HS-27A (cell line): ENCODE measurements at places on chromosomes 1 and 21.

- peak; percentile 92 for DNase-seq
These were observed 131.8 kb upstream of the NGF start for GRCh38 chr1:115469703-115470476.

GRCh38 chr1:106072909-106073600 is 983.4 kb upstream of the PRMT6 start:
- DNase-seq: no peak

GRCh38 chr1:117650840-117651568 is 45.2 kb downstream of the TENT5C start:
- DNase-seq: no peak

- no peak for DNase-seq
These were observed 524.9 kb upstream of the CHRM3 start for GRCh38 chr1:238861342-238862066.

DNA sequence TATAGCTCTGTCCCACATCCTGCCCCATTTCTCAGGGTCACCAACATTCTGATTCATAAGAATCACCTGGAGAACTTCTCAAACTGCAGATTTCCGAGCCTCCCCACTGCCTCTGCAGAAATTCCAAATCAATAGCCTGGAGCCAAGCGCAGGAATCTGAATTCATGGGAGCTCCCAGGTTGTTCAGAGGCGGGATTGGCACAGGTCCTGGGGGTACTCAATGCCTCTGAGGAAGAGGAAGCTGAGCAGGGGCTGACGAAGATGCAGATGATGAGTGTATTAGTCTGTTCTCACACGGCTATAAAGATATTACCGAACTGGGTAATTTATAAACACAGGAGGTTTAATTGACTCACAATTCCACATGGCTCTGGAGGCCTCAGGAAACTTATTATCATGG is 455.5 kb downstream of the MATN1 start:
- no peak for DNase-seq

DNA sequence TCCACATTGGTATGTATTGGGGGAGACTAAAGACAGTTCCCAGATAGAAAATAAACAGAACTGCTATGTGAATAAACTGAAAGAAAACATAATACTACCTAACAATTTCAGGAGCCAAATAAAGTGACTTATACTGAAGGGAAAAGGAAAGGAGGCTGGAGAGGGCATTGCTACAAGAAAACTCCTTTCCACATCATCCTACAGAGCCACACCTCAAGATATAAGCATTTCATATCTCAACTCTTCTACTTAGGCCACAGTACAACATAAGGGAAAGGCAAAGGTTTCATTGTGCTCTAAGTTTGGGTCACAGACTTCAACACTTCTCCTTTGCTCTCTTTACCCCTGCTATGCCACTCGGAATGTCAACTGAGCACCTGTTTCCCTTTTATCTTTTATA is 54.9 kb downstream of the ST7L start:
- no peak for DNase-seq

GRCh38 chr1:234495231-234495990 is 16.4 kb upstream of the TARBP1 start:
- no peak for DNase-seq

GRCh38 chr1:61083013-61083806 is 849 bp downstream of the NFIA start:
- no peak for DNase-seq

- DNase-seq: no peak
These were observed 71.2 kb upstream of the RGL1 start for GRCh38 chr1:183733715-183734114.

GRCh38 chr1:63475761-63476160 is 47.3 kb downstream of the ITGB3BP start:
- no peak for DNase-seq

GRCh38 chr1:225651872-225652728 is 823 bp downstream of the ENAH start:
- DNase-seq: no peak

GRCh38 chr1:206445911-206446356 is 24.3 kb upstream of the IKBKE start:
- DNase-seq: no peak

DNA sequence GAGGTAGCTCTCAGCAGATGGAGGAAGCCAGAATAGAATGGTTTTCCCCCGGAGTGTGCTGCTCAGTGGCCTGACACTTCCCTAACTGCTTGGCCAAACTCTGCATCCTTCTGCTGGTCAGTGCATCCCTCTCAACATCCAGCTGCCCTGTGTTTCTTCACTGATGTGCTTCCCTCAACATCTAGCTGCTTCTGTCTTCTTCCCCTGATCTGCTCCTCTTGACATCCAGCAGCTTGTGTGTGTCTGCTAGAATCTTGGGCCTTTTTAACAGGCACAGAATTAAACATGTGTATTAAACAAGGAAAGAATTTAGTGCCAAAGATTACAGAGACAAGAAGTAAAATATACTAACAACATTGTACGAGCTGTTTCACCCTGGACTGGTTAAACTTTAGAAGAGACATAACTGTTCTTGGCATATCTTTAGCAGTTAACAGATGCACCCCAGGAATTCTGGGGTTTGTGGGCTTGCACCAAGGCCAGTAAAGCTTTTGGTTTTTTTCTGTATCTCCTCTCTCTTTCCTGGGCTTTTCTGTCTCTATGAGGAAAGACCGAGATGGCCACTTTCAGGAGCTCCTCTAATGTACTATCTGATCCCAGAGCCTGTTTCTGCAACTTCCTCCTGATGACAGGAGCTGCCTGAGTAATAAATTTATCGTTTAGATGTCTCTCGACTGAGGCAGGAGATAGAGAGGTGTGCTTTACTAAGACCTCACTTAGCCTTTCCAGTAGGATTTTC is 34.8 kb upstream of the HSD3B1 start:
- DNase-seq: no peak

DNA sequence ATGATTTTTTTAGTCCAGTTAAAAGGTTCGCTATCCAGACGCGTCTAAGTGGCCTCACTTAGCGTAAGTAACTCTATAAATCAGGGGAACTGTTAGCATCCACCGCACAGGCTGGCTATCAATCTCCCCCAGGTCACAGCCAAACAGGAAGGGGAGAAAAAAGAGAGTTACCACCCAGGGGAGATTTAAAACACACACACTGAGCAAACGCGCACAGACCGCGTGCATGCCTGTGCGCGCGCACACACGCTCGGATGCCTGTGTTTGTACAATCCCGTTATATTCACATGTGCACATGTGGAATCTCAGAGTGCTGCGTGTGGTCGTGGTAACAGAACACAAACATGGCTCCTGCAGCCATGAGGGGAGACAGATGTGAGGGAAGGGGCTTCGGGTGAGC is 125.4 kb downstream of the CASZ1 start:
- DNase-seq: no peak

- no peak for DNase-seq
These were observed 20.9 kb upstream of the DYNLT5 start for GRCh38 chr1:66731170-66731865.

- no peak for DNase-seq
These were observed 3.1 kb downstream of the TMEM234 start for GRCh38 chr1:32219022-32219421.

DNA sequence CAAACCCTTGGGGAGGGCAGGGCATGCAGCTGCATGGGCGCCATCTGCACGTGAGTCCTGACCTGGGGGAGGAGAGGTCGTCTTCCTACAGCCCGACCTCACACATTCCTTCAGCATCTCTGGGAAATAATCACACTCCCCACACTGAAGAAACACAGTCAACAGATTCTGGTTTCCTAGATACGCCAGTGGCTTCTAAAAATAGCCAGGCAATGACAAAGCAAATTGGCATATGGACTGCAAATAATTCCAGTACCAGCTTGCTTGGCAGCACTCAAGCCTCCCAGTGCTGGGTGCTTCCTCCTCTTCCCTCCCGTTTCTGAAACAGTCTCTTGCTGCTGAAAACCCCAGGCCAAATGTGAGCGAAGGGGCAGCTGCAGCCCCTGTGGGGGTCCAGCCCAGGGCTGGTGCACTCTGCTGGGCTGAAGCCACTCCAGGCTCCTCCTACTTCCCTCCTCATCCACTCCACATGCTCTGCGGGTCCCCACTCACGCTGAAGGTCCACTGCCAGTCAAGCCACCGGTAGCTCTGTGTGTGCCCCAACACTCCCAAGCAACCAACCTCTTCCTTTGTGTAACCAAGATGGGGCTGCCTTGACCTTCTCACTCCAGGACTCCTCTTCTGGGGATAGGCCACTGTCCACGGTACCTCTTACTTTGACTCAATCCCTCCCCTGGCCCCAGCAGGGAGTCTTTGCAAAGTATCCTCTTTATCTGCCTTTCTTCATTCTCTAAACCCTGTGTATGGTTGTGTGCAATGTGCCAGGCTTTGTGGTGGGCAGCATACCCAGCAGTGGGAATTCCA is 69.0 kb downstream of the KCND3 start:
- DNase-seq: no peak

GRCh38 chr1:8370905-8371315 is 53.0 kb downstream of the SLC45A1 start:
- no peak for DNase-seq

DNA sequence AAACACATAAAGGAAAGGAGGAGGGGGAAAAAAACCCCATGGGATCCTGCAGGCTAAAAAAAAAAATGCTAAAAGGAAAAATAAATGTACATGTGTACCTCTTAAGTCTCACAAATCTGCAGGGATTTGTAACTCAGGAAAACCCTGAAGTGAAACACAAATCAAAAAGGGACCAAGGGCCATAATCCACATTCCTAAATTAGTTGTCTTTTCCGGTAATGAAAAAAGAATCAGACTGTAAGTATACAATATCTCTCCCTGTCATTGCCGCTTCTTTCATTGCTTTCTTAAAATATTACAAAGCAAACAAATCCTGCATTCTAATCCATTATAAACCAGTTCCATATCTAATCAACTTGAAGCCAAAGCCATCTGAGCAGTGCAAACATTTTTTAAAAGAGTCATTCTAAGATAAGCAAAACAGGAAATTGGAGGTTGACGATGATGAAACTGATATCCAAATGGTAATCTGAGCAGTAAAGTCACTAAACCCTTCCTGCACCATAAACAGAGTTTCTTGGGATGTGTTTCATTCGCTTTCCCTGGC is 58.7 kb upstream of the SIM2 start:
- DNase-seq: no peak

DNA sequence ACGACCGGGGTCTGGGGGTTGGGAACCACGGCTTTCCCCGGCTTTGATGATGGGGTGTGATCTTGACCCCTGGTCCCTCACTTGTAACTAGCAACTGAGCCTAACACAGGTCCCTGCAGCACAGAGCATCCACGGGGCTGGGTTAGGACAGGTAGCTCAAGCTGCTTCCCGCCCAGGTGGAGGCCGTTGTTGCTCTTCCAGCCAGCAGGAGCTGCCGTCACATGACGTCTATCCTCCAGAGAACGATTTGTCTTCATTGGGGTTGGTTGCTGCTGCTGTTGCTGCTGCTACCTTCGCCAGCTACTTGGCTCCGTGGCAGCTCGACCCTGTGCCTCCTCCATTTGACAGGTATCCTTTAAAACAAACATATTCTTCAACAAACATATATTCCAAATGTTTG is 74.3 kb upstream of the ADAR start:
- no peak for DNase-seq

DNA sequence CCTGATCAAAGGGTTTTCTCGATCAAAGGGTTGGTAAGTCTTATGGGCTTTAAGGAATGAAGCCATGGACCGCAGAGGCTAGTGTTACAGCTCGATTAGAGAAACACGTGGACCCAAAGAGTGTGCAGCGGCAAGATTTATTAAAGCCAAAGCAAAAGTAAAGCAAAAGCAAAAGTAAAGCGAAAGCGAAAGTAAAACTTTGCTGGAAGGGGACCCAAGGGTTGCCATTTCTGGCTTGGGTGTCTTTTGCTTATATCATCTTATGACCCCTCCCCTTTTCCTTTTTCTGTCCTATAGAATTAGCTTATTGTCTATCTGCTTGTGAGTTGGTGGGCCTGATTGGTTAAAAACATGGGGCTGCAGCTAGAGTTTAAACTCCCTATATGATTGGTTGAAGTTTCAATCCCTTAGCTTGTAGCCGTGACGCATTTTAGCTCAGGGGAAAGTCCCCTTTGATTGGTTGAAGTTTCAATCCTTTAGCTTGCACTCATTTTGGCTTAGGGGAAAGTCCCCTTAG is 957.0 kb downstream of the AMY1C start:
- DNase-seq: no peak

GRCh38 chr1:98660940-98661543 is 479 bp upstream of the SNX7 start:
- DNase-seq: no peak

- DNase-seq: no peak
These were observed 1.1 kb downstream of the DFFB start for GRCh38 chr1:3858231-3858981.

DNA sequence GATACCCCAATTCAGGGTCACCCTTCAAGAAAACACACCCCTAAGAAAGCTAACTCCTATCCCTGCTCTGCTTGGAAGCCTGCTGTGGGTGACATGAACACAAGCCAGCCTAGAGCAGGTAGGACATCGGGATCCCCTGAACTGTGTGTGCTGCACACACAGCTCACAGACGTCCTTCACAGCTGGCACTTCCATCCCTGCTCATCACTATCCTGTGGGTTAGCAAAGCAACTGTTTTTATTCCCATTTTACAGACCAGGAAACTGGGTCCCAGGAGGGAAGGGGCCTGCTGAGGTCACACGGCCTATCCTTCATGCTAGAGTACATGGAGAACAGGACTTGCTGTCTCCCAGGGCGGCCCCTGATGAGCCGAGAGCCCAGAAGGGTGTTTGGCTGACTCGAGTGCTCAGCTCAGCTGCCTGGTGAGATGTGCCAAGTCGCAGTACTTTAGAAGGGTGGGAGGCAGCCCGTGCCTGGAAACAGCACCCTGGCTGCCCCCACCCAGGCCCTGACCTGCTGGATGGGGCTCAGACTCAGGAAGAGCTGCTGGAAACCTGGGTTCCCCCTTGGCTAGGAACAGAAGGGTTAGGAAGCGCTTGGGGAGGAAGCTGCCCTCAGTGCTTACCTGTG is 28.3 kb upstream of the BTG2 start:
- DNase-seq: no peak

- no peak for DNase-seq
These were observed 76.4 kb downstream of the RUNX3 start for GRCh38 chr1:24853649-24854048.

DNA sequence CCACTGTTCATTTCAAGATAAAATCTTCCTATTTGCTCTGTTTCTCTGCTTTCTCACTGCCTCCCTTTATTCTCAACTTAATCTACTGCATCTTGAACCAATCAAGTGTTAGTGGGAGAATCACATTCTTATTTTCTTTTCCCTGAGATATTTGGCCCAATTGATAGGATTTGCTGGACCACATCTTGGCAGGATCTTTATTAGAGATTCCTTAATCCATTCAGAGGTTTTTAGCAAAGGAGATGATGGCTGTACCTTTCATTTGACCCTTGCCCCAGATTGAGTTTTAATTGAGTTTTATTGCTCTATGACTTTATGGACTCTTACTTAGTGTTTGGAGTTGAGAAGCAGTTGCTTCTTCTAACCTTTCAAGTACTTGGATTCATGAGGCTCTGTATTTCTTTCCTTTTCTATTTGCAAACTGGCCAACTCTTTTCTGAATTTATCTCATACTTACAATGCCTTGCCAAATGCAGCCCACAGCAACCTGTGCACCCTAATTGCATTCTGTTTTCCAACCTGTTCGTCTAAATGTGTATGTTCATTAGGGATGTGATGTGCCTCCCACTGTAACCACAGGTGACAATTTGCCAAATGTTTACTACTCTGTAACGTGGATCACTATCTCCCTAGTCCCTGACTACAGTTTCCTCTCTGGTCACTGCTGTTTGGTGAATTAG is 274.8 kb upstream of the KAZN start:
- no peak for DNase-seq
